Activated T-cell treated with anti-CD3 and anti-CD28 coated beads, Interleukin-2, amount 50 U/mL, for 48 hours (primary cell): ENCODE measurements at places on chromosomes 4 and X.

- DNase-seq, result no peak
These were observed 5.2 kb upstream of the GK2 start for GRCh38 chr4:79413032-79413885.

DNA sequence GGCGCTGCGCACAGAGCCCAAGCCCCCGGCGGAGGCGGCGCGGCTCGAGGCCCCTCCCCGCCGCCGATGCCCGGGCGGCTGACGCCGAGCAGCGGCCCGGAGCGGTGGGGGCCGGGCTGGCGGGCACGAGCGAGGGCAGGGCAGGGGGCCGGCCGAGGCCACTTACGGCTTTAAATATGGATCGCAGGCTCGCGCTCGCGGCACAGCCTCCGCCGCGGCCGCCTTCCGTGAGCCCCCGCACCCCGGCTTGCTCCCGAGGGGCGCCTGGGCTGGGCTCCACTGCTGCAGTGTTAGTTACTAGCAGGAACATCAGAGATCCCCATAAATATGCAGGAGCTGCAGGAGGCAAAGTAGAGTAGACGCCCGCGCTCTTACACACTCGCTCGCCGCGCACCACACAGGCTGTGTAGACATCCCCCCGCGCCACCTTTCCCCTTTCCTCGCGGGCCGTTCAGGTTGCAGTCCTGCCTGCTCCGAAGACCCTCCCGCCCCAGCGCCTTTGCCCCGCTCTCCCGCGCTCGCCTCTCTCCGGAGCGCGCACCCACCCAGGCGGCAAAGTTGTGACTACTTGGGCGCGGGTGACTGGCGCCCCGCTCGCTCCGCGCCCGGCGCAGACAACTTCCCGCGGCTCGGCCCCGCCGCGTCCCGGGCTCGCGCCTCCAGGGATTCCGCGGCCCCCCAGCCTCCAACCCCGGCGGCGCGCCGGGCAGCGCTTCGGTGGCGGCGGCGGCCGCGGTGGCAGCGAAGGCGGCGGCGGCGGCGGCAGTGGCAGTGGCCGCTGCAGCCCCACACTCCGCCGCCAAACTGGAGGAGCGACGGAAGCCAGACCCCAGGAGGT, 152.0 kb upstream of the SLC4A4 start:
- DNase-seq, result peak; percentile 56

GRCh38 chrX:64792598-64793337, 183.5 kb downstream of the ZC4H2 start:
- DNase-seq, result no peak

- DNase-seq, result peak; percentile 49
These were observed 146.3 kb upstream of the RPS6KA3 start for GRCh38 chrX:20412871-20413486.

DNA sequence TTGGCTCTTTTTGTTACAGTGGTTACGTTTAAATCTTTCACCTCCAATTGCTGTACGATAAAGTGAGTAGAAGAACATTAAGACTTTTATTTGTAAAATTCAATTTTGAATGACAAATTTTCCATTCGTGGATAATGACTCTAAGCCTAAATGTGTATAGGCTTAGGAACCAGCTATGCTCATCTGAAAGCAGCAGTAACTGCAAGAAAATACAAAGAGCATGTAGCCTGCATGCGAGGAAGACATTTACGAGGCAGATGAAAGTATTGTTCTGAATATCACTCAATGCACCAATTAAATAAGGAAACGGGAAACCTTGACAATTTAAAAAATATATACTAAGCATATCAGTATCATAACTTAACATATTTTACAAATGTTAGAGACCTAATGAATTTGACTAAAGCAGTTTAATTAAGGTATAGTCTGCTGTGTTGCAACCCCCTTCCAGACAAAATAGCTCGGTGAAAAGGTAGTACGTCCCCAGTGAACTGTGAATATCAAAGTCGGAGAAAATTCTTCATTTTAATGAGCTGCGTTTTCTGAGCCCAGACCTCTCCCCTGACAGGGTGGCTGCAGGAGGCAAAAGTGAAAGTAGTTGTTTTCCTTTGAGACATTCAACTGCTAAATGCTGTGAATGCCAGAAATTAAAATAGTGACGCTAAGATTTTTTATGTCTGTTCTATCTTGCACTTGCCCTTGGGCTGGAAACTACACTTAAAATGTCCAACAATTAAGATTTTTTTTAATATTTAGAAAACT, 1236.5 kb upstream of the TENM3 start:
- DNase-seq, result no peak

- DNase-seq, result no peak
These were observed 136.3 kb downstream of the HS6ST2 start for GRCh38 chrX:132821974-132822633.

- no peak for DNase-seq
These were observed 743.3 kb upstream of the AGA start for GRCh38 chr4:178185517-178185916.

GRCh38 chr4:186624951-186625350, 69.6 kb upstream of the MTNR1A start:
- DNase-seq, result no peak

DNA sequence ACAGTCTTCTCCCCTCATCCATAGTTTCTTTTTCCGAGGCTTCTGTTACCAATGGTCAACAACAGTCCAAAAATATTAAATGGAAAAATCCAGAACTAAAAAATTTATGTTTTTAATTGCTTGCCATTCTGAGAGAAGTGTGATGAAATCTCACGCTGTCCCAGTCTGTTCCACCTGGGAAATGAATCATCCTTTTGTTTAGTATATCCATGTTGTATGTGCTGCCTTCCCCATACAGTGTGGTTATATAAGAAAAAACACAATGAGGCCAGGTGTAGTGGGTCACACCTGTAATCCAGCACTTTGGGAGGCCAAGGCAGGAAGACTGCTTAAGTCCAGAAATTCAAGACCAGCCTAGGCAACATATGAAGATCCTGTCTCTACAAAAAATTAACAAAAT, 161.6 kb downstream of the CHIC2 start:
- DNase-seq, result no peak

DNA sequence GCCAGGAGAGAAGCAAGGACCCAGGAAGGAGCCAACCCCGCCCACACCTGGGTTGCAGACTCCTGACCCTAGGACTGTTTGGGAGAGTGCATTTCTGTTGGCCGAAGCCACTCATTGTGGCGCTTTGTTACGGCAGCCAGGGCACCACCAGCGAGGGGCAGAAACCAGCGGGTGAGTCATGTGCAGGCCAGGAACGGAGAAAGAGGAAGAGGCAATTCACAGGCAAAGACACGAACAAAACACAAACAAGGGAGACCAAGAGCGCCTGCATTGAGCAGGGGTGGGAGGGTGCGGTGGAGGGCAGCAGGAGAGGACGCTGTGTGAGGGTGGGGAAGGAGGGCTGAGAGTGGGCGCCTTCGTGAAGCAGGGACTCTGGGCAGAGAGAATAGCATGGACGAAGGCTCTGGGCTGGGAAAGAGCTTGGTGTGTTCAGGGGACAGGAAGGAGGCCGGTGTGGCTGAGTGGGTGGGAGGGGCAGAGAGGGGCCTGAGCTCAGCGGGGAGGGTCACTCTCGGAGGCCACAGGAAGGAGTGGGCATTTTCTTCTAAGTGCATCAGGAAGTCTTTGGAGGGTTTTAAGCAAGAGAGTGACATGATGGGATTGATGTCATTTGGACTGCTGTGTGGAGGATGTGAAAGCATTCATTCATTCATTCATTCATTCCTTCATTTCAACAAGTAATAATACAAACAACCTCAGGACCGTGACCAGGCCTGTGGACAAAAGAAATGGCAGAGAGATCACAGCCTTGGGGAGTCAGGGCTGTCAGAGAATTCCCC, 12.2 kb upstream of the WFS1 start:
- no peak for DNase-seq

DNA sequence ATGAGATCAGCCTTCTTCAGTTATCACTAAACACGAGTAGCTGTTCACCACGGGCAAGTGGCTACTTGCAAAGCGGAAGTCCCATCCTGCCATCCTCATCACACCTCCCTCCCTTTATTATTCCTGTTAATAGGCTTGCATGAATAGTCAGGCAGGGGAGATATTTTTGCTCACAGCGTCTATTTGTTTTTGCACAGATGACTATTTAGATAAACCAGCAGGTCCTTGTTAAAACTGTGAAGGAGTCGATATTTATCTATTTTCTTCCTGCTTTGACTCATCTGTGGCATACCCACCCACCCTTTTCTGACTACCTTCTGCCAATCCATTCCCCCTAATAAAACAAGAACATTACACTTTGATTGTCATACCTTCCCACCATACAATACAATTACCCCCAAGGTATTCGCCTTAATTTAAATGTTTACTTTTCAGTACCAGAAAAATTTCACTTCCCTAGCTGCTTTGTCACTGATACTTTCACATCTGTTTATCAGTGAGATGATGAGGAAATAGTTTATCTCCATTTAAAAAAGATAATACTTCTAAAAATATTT, 96.6 kb upstream of the BANK1 start:
- DNase-seq, result no peak

- no peak for DNase-seq
These were observed 236.0 kb upstream of the SLIT2 start for GRCh38 chr4:20015636-20016224.

GRCh38 chr4:80112236-80112635, 39.2 kb upstream of the ANTXR2 start:
- DNase-seq, result no peak

DNA sequence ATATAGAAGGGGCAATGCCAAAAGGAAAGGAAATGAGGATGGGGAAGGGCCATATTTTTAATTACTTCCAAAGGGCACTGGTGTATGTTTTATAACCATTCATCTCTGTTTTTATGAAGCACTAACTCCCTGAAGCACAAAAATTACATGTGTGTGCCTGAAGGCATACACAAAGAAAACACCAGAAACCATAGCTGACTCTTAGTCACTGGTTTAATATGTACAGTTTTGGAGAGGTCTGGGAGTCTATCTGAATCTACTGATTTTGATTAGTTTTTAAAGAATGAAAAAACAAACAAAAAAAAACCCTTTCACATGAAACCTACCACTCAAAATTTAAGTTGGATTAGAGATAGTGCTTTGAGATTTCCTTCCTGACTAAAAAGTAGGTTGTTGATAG, 438.7 kb downstream of the RPA4 start:
- DNase-seq, result no peak

DNA sequence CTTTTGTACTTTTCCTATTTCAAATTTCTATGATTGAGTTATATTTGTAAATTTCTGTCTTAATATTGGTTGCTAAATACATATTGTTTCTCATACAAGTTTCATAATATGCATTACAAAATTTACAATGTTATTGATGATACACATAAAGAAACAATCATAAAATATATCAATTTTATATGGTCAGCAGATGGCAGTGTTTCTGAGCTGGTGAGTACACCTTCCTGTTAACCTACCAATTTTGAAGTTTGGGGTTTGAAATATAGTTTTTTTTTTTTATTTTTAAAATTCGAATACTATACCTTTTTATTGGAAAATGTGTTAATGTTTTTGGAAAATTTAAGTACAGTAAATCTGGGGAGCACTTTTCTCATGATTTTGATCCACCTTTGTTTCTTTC, 1953.1 kb upstream of the ADGRL3 start:
- DNase-seq, result no peak

DNA sequence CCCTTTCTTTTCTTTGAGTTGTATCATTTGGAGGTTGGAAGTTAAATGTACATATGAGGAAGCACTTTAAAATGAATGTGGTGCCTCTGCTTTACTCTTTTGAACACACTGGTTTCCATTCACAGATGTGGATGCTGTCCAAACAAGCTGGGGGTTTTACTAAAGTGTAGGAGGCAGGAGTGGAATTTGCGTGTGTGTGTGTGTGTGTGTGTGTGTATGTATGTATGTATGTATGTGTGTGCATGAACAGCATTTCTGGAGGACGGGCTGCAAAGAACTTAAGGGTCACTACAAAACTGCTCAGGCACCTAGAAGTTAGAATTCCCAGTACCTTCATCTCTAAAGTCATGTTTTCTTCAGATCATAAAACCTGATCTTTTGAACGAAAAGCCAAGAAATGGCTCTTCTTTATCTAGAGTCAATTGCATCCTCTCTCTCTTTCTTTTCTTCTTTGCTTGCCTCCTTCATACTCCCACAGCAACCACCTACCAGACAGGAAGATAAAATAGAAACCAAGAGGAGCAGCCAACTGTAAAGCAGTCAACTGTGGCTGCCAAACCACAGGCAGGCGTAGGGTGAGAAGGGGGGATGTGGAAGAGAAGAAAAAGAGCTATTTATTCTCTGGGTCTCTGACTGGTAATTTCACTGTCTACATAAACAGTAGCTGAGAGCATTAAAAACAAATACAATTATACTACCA, 177.0 kb upstream of the RASGEF1B start:
- DNase-seq, result peak; percentile 39

DNA sequence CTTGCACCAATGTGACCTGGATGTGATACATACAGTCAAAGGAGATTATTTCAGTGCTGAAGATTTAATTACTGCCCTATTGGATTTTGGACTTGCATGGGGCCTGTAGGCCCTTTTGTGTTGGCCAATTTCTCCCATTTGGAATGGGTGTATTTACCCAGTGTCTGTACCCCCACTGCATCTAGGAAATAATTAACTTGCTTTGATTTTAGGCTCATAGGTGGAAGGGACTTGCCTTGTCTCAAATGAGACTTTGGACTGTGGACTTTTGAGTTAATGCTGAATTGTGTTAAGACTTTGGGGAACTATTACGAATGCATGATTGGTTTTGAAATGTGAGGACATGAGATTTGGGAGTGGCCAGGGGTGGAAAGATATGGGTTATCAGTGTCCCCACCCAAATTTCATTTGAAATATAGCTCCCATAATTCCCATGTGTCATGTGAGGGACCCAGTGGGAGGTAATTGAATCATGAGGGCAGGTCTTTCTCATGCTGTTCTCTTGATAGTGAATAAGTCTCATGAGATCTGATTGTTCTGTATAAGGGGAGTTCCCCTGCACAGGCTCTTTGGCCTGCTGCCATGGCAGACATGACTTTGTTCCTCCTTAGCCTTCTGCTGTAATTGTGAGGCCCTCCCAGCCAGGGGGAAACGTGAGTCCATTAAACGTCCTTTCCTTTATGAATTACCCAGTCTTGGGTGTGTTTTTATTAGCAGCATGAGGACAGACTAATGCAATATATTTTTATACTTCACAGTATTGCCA, 362.2 kb upstream of the SPANXN4 start:
- DNase-seq, result no peak

DNA sequence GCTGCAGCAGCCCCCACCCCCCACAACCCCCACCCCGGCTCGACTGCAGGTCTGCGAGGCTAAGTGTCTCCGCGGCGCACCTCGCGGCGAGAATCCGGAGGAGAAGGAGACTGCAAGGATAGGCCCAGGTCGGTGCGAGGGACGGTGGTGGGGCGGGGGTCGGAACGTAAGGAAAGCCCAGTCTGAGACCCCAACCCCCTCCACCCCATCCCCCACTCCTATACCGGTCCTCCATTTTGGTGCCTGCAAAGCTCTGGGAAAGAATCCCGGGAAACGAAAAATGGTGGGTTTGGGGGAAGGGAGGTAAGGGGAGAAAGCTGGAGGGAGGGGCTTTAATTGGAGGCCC, 614 bp downstream of the BEX3 start:
- DNase-seq, result no peak

- peak; percentile 69 for DNase-seq
These were observed 599 bp downstream of the NUP54 start for GRCh38 chr4:76147454-76148141.

- DNase-seq, result no peak
These were observed 20.2 kb upstream of the CHRNA9 start for GRCh38 chr4:40314951-40315350.

GRCh38 chrX:23394421-23394820, 59.8 kb downstream of the PTCHD1 start:
- DNase-seq, result no peak
